ENCODE measurements at places on chromosomes 7 and 10. TPM values are rescaled to one million over a fixed set of nuclear protein-coding genes. Genes with fewer than 3 reads are reported as not detected.

RNF148 gene
- total RNA-seq: 0.26 TPM

SPDYE9 gene
- not detected for total RNA-seq

ASIC3 gene
- not detected for total RNA-seq

LRRN3 gene
- 1.4 TPM for total RNA-seq

CCDC71L gene
- 13.7 TPM for total RNA-seq

Measured in bronchial smooth muscle cell (primary cell).